Activated CD4-positive, alpha-beta memory T cell treated with anti-CD3 and anti-CD28 coated beads, Interleukin-2, amount 10 ng/mL, durations not matched to agents 7 days and 5 days (primary cell): ENCODE measurements at places on chromosomes 5 and 9. TPM values are rescaled to one million over a fixed set of nuclear protein-coding genes. Genes with fewer than 3 reads are reported as not detected.

The ZNF483 gene
- 6.0 TPM for total RNA-seq

The SLC6A18 gene
- not detected for total RNA-seq

The GABRA1 gene
- total RNA-seq: not detected

The CNTFR gene
- total RNA-seq: not detected

The PCDHB10 gene
- not detected for total RNA-seq

The SPATA31C2 gene
- total RNA-seq: not detected

The MYOT gene
- total RNA-seq: not detected

The CDX1 gene
- total RNA-seq: not detected

The NMUR2 gene
- total RNA-seq: not detected

DNA sequence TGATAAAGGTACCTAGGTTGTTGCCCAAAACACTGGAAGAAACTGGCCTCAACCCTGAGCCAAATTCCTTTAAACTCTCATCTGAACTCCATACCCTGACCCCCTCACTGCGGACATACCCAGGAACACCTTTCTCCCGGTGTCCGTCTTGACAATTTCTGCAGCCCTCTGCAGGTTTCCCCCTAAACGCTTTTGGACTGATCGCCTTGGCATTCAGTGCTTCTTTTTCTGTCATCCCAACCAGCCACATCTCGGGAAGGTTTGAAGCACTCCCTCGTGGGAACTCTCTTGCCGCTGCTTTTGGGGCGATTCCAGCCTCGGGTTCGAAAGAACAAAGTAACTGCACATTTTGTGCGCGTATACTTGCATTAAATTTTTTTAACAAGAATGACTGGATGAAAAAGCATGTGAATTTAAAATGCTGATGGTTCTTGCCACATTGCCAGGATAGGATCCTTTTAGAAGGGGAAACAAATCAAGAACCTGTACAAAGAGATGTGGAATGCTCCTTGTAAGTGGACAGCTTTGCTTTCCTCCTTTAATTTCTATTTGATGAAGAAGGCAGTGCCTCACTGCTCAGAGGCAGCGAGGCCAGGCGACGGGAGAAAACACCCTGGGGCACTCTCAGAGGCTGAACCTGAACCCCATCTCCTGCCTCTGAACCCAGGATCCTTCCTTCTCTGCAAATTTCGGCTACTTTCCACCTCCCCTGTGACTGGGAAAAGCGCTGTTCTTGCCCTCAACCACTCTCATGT is 615 bp downstream of the PSMD5 start:
- no peak for DNase-seq
- peaks cover 74% of the 10 kb centered on the region for H3K4me1 ChIP-seq
- no peaks in the 10 kb centered on the region for H3K27me3 ChIP-seq
- peak overlapping the region; percentile 86 for H3K4me3 ChIP-seq
- H3K36me3 ChIP-seq: peaks cover 74% of the 10 kb centered on the region
- peak overlapping the region; percentile 95 for H3K27ac ChIP-seq

- no peak overlapping the region for H3K27ac ChIP-seq
- H3K4me1 ChIP-seq: no peaks in the 10 kb centered on the region
- H3K36me3 ChIP-seq: no peaks in the 10 kb centered on the region
- no peak for DNase-seq
- H3K4me3 ChIP-seq: no peak overlapping the region
Observed at GRCh38 chr9:106697750-106698502, 165.0 kb upstream of the ZNF462 start.

DNA sequence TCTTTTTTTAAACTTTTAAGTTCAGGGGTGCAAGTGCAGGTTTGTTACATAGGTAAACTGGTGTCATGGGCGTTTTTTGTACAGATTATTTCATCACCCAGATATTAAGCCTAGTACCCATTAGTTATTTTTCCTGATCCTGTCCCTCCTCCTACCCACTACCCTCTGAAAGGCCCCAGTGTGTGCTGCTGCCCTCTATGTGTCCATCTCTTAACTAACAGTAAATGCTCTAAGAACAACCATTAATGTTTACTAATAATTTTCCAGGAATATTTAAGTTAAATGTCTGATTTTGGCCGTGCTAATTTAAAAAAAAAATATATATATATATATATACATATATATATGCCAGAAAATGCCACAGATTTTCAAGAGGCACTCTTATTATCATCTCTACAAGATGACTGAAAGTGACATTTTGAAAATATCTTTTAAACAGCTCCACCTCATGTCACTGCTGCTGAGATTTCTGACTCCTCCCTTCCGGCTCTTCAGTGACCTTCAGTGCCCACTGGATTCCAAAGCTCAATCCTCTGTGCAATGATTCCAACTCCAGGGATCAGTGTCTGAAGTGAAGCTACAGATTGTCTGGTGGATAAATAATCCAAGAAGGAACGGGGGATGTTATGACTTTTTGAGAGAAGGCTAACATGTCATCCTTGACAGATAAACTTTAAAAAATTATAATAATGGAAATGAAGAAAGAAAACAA is 46.7 kb upstream of the HNRNPA0 start:
- H3K27me3 ChIP-seq: peaks cover 4% of the 10 kb centered on the region
- DNase-seq: no peak
- H3K36me3 ChIP-seq: no peaks in the 10 kb centered on the region
- H3K4me3 ChIP-seq: no peak overlapping the region
- no peaks in the 10 kb centered on the region for H3K4me1 ChIP-seq

GRCh38 chr9:14192556-14192955 is 121.4 kb downstream of the NFIB start:
- H3K4me1 ChIP-seq: no peaks in the 10 kb centered on the region
- H3K27ac ChIP-seq: no peak overlapping the region
- no peaks in the 10 kb centered on the region for H3K27me3 ChIP-seq
- H3K36me3 ChIP-seq: no peaks in the 10 kb centered on the region
- no peak overlapping the region for H3K4me3 ChIP-seq

DNA sequence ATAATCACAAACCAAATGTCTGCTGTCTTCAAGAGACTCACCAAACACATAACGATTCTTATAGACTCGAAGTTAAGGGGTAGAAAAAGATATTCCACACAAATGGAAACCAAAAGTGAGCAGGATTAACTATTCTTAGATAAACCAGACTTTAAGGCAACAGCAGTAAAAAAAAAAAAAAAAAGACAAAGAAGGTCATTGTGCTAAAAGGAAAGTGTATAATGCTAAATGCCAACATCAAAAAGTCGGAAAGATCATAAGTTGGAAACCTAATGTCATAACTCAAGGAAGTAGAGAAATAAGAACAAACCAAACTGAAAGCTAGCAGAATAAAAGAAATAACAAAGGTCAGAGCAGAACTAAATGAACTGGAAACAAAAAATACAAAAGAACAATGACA is 714.6 kb downstream of the SEMA5A start:
- no peak for DNase-seq
- H3K27me3 ChIP-seq: no peaks in the 10 kb centered on the region
- H3K27ac ChIP-seq: no peak overlapping the region
- H3K4me3 ChIP-seq: no peak overlapping the region

DNA sequence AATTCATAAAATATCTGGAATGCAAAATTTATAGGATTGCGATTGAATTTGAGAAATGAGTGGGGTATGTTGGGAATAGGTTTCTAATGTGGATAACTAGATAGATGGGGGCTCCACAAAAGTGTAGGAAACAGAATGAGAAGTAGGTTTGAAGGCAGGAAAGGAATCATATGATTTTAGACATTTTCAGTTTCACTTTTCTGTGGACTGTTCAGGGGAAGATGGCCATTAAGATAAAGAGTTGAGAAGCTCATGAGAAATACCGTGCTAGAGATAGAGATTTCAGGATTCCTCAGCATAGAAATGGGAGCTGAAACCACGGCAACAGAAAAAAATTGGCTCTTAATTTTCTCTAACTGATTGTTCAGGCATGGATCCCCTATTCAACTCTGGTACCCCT is 163.4 kb upstream of the CD180 start:
- no peak overlapping the region for H3K27ac ChIP-seq
- no peaks in the 10 kb centered on the region for H3K27me3 ChIP-seq
- no peak overlapping the region for H3K4me3 ChIP-seq
- DNase-seq: no peak
- peaks cover 7% of the 10 kb centered on the region for H3K4me1 ChIP-seq
- H3K36me3 ChIP-seq: no peaks in the 10 kb centered on the region

DNA sequence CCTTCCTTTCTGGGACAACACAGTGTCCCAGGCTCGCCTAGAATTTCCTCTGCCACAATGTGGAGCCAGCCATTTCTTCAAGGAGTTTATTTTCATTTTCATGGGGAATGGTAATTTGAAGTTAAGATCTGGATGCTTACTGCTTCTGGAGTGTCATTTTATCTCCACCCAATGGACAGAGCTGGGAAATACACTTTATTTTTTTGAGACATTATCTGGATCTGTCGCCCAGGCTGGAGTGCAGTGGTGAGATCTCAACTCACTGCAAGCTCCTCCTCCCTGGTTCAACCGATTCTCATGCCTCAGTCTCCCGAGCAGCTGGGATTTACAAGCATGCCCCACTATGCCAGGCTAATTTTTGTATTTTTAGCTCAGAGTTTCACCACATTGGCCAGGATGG is 12.7 kb upstream of the THG1L start:
- no peak overlapping the region for H3K4me3 ChIP-seq
- no peak for DNase-seq
- H3K27me3 ChIP-seq: no peaks in the 10 kb centered on the region
- no peak overlapping the region for H3K27ac ChIP-seq

DNA sequence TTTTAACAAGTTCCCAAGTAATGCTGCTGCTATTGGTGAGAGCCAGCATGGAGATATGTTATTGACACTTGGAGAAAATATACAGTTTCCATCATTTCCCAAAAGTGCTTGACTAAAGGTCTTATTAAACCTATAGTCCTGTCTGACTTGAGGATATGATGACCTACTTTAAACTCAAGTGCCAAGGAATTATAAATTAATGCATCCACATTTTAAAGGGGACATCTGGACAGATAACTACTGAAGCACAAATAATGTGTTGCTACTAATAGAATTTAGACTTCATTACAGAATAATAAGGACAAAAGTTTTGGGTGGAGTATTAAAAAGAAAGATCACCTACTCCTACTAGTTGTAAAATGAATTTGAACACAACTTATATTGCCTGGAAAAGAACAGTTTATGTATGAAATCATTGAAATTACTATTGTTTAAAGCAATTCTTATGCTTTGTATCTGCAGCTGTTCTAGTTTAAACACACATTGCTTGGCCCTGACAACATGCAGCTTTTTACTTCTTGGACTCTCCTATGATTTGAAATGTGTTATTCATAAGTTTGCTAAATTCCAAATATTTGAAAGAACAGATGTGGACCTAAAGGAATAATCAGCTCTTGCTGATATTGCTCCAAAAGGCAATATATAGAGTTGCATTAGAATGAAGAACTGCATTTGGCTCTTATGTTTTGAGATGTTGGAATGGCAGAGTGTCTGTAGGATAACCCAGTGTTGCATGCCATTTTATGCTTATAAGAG is 73.4 kb downstream of the SGCD start:
- H3K36me3 ChIP-seq: no peaks in the 10 kb centered on the region
- H3K27ac ChIP-seq: no peak overlapping the region
- H3K4me3 ChIP-seq: no peak overlapping the region
- no peak for DNase-seq

GRCh38 chr9:97906236-97906831 is 16.0 kb downstream of the TRMO start:
- peaks cover 78% of the 10 kb centered on the region for H3K4me1 ChIP-seq
- H3K4me3 ChIP-seq: peak overlapping the region; percentile 72
- no peaks in the 10 kb centered on the region for H3K27me3 ChIP-seq
- peak; percentile 66 for DNase-seq
- H3K36me3 ChIP-seq: peaks cover 45% of the 10 kb centered on the region
- peak overlapping the region; percentile 99 for H3K27ac ChIP-seq

GRCh38 chr5:179868541-179868940 is 9.9 kb upstream of the MRNIP start:
- DNase-seq: no peak
- peaks cover 19% of the 10 kb centered on the region for H3K36me3 ChIP-seq
- no peak overlapping the region for H3K4me3 ChIP-seq
- H3K27me3 ChIP-seq: no peaks in the 10 kb centered on the region
